ENCODE measurements at places on chromosomes 2 and 18. TPM values are rescaled to one million over a fixed set of nuclear protein-coding genes. Genes with fewer than 3 reads are reported as not detected.

The HOXD13 gene
- total RNA-seq = not detected

The TNFAIP6 gene
- total RNA-seq = not detected

The SLC23A3 gene
- 0.84 TPM for total RNA-seq

The HSBP1L1 gene
- 14.8 TPM for total RNA-seq

The OTOS gene
- total RNA-seq = not detected

The WDCP gene
- 17.6 TPM for total RNA-seq

The ANO7 gene
- 0.57 TPM for total RNA-seq

The EFR3B gene
- total RNA-seq = 0.42 TPM

The TRIP12 gene
- total RNA-seq = 190 TPM

The TCF23 gene
- not detected for total RNA-seq

The DLX1 gene
- not detected for total RNA-seq

The SAP130 gene
- total RNA-seq = 20.4 TPM

The GALNT13 gene
- total RNA-seq = not detected

The MYO1B gene
- 39.2 TPM for total RNA-seq

The SIGLEC15 gene
- not detected for total RNA-seq

The MDH1B gene
- 0.86 TPM for total RNA-seq

The FAM237A gene
- total RNA-seq = not detected

The CTAGE1 gene
- not detected for total RNA-seq

The TMEM200C gene
- total RNA-seq = not detected

The PTPRN gene
- not detected for total RNA-seq

The ADGRF3 gene
- 3.0 TPM for total RNA-seq

The CAPN14 gene
- total RNA-seq = 1.1 TPM

The TGFA gene
- 0.33 TPM for total RNA-seq

The KIF1A gene
- 8.4 TPM for total RNA-seq

The GULP1 gene
- not detected for total RNA-seq

The GPR148 gene
- total RNA-seq = not detected

The SERPINB13 gene
- total RNA-seq = not detected

The E2F6 gene
- total RNA-seq = 8.7 TPM

The CENPA gene
- total RNA-seq = 42.9 TPM

The SCYGR8 gene
- not detected for total RNA-seq

The GPAT2 gene
- 14.4 TPM for total RNA-seq

The CYS1 gene
- not detected for total RNA-seq

The CELF4 gene
- not detected for total RNA-seq

The ATP5F1A gene
- total RNA-seq = 467 TPM

The ABI2 gene
- 40.9 TPM for total RNA-seq

The ANKRD53 gene
- 0.24 TPM for total RNA-seq

The MOGAT1 gene
- total RNA-seq = not detected

The COLEC11 gene
- not detected for total RNA-seq

The CYP27C1 gene
- total RNA-seq = not detected

The UCN gene
- 0.45 TPM for total RNA-seq

The COQ10B gene
- 17.8 TPM for total RNA-seq

The ANKRD12 gene
- total RNA-seq = 37.5 TPM

The MREG gene
- total RNA-seq = 3.9 TPM

The ERFE gene
- not detected for total RNA-seq

The C2orf80 gene
- not detected for total RNA-seq

The SKA1 gene
- 36.1 TPM for total RNA-seq

The VWA3B gene
- not detected for total RNA-seq

The SOX11 gene
- not detected for total RNA-seq

The HNMT gene
- total RNA-seq = not detected

The IL36B gene
- not detected for total RNA-seq

The PSMD14 gene
- 76.2 TPM for total RNA-seq

The HOXD4 gene
- not detected for total RNA-seq

The ZNF396 gene
- total RNA-seq = 0.74 TPM

The NYAP2 gene
- total RNA-seq = not detected

The GPR45 gene
- total RNA-seq = not detected

The UNC80 gene
- not detected for total RNA-seq

The MLPH gene
- total RNA-seq = not detected

The STPG4 gene
- 0.27 TPM for total RNA-seq

The ATOH8 gene
- total RNA-seq = not detected

All from activated naive CD4-positive, alpha-beta T cell treated with anti-CD3 and anti-CD28 coated beads for 36 hours (primary cell).